ENCODE measurements at places on chromosomes 1 and 21.

- no peak for DNase-seq
Measured at GRCh38 chr1:85411567-85412305, 53.2 kb downstream of the DDAH1 start.

DNA sequence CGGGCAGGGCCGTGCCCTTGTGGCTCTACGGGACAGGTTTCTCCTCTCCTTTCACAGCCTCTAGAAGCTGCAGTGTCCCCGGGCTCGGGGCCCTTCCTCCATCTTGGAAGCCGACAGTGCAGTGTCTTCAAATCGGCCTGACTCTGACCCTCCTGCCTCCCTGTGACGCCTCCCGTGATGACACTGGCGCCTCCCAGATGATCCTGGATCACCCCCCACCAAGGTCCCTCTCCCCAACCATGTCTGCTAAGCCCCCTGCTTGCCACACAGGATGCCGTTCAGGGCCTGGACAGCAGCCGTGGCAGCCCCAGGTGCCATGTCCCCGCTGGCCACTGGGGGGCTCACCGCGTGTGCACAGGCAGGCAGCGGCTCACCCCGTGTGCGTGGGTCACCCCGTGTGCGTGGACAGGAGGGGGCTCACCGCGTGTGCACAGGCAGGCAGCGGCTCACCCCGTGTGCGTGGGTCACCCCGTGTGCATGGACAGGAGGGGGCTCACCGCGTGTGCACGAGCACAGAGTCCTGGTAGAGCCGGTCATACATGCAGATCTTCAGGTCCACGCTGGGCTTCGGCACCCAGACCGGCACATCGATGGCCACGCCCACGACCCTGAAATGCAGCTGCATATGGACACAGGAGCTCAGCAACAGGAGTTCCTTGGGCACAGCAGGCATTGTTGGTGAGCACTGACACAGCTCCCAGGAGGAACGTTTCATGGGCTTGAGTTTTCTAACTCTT lies 24.9 kb upstream of the TMEM52 start:
- peak; percentile 47 for DNase-seq

- no peak for DNase-seq
Measured at GRCh38 chr1:164560556-164560955, 1.6 kb downstream of the PBX1 start.

- DNase-seq: no peak
Measured at GRCh38 chr1:91706140-91706957, 179.6 kb downstream of the TGFBR3 start.

- DNase-seq: no peak
Measured at GRCh38 chr1:7388488-7389185, 382.5 kb upstream of the VAMP3 start.

- no peak for DNase-seq
Measured at GRCh38 chr1:220438741-220439140, 89.2 kb upstream of the MARK1 start.

DNA sequence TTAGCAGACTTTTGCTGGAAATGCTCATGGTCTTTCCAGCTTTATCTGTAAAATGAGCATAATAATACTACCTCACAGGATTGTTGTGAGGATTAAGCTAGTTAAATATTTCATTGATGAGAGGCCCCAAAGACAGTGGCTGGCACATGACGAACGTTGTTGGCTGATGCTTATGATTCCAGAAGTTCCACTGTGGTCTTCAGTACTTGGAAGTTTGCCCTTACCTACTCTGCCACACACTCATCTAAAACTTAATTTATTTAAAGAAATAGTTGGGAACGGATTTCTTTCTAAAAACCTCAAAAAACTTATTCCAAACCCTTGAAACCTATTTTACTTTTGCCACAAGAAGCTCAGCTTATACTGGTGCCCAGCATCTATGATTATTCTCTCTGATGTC lies 170.7 kb downstream of the DHRS3 start:
- DNase-seq: no peak

DNA sequence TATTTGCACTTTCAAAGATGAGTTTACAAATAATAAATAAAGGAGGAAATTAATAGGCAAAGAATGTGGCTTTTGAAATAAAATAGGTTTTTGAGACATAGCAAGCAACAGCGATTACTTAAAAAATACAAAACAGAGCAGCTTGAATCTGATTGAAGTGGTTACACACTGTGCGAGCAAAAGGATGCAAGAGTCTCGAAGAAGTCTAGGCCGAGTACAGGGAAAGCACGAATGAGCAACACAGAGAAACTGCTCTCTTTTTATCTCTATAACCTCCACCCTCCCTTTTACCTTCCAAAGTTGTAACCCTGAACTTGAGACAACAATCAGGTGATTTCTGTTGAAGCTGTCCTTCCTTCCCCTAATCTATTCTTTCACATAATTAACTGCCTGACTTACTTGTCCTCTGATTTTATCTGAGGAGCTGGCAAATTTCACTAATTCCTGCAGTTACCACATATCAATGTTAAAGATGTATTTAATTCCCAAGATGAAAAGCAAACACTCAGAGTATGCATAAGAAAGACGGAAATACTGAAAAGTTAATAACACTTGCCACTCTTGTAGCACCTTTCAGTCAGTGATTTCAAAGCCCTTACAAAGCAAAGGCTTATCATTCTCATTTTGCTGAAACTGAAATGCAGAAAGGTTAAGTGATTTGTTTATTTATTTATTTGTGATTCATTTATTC lies 1030.1 kb downstream of the ADGRL2 start:
- DNase-seq: no peak

- no peak for DNase-seq
Measured at GRCh38 chr1:74199504-74199903, 1.5 kb downstream of the FPGT start.

- DNase-seq: no peak
Measured at GRCh38 chr1:12460121-12460520, 157.9 kb downstream of the DHRS3 start.

DNA sequence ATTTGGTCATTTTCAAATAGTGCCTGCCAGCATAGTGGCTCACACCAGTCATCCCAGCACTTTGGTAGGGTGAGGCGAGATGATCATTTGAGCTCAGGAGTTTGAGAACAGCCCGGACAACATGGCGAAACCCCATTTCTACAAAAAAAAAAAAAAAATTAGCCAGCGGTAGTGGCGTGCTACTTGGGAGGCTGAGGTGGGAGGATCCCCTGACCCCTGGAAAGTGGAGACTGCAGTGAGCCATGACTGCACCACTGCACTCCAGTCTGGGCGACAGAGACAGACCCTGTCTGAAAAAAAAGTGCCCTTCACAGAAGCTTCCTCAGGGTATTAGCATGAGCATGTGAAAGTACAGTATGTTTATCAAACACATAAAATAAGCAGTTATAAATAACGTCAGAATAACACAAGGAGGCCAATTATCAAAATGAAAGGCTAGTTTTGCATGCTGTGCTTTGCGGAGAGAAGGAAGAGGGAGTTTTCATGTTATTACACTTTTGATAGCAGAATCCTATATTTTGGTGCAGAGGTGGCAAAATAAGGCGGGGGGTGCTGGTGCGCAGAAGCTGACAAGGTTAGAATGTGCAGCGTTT lies 781 bp upstream of the METTL13 start:
- DNase-seq: no peak

DNA sequence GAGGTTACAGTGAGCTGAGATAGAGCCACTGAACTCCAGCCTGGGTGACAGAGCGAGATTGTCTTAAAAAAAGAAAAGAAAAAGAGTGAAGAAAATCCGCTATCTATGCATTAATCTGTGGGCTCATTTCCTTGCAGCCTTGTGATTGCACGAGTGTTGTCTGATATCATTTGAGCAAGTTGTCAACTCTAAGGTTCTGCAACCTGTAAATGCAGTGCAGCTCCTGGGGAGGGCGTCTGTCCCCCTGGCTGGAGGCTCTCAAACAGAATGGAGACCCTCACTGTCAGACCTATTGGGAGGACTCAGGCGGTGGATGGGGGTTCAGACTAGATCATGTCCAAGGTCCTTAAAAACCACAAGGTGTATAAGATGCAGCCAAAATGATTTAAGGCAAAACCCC lies 6.2 kb downstream of the CORT start:
- DNase-seq: no peak

DNA sequence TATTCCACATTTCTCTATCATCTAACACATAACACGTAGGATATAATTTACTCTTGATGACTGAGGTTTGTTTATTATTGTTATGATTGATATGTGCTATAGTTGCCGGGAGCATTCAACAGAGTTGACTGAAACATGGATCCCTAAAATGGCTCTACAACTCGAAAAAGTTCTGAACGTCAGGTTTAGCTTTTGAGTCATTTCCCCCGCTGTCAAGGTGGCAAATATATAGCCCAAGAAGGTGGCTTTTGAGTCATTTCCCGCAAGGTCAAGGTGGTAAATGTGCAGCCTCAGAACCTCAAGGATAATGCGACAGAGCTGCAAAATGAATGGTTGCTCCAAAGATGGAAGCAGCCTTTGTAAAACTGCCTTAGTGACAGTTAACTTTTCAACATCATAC lies 104.0 kb downstream of the NIBAN1 start:
- DNase-seq: no peak

DNA sequence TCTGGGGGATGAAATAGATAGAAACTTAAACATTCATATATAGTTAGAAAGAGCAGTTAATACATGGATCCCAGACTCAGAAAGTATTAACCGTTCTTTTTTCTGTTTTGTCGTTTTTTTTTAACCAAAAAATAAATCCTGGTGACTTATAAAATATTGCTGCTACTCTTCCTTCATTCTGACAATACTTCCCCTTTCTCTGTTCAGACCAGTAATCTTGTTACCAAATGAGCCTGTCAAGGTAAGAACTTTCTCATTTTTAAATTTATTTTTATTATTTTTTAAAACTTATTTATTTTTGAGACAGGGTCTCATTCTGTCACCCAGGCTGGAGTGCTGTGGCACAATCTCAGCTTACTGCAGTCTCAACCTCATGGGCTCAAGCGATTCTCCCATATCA lies 13.7 kb downstream of the PTPN22 start:
- DNase-seq: no peak

- DNase-seq: peak; percentile 42
Measured at GRCh38 chr1:209805875-209806760, at the start of gene IRF6. Gene IRF6, minus strand, starts transcription at chr1:209806142. Its CDS starts 4,729 bp downstream, at chr1:209801413.

GRCh38 chr21:36587388-36587787 lies 107.5 kb upstream of the CLDN14 start:
- DNase-seq: no peak

- DNase-seq: peak; percentile 52
Measured at GRCh38 chr1:41241749-41242341, at the start of gene SCMH1. Gene SCMH1, minus strand, starts transcription at chr1:41242306. Its CDS starts 56,173 bp downstream, at chr1:41186133.

DNA sequence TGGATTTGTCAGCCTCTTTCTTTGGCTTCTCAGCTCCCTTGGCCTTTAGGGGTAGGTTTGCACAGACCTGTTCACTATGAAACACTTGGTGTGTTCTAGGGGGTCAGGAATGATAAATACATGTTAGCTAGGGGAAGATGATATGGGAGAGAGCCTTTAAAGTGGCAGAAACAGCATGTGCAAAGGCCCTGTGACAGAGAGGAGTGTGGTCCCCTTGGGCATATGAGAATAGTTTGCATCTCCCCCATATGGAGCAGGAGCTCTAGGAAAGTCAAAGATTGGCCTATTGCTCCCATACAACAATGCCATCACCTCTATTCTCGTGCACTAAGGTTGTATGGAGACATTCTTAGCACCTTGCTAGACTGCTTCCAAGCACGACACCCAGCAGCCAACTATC lies 10.7 kb upstream of the NTPCR start:
- DNase-seq: no peak

DNA sequence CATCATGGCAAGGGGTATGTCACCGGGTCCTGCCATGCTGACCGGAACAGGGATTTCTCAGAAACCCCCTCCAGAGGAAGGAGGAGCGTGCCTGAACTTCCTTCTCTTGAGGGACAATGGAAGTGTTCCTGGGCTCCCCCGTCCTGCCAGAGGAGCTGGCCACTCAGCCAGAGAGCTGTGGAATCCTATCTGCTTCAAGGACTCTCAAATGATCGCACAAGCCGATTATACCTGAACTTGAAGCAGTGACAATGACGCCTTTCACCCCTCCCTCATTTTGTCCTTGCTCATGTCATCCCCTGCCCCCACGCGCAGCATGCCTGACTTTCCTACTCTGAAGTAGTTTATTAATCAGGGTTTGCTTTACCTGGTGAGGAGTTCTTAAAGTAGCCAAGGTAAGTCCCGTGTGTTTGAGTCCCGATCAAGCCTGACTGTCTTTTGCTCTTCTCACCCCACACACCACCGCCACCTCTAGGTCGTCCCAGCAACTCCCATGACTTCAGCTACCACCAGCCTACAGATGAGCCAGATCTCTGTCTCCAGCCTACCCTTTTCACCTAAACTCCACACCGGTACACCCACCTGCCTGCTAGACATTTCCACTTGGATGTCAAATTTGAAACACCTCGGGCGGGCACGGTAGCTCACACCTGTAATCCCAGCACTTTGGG lies 25.0 kb upstream of the PRELP start:
- DNase-seq: no peak

DNA sequence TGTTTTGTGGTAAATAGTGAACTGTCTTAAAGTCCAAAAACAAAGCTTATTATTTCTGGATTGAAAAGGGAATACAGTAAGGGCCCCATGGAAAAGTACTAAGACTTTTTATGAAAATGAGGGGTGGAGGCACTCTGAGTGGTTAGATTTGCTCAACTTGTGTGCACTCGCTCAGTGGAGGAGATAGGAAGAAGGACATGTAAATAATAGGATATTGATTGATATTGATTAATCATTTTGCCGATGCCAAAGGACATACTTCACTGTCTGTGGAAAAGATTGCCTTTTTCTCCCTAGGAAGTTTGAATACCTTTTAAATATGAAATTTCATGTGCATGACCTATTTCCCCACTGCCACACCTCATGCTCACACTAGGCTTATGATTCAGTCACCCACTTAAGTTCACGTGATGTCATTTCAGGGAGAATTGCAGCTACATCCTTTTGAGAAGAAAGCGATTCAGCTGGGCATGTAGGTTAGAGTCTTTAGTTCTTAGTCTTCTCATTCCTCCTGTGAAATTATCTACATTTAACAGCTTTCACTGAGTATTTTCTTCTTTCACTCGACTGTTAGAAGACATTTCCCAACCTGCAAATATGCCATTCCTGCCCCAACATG lies 5.0 kb downstream of the MTR start:
- no peak for DNase-seq

DNA sequence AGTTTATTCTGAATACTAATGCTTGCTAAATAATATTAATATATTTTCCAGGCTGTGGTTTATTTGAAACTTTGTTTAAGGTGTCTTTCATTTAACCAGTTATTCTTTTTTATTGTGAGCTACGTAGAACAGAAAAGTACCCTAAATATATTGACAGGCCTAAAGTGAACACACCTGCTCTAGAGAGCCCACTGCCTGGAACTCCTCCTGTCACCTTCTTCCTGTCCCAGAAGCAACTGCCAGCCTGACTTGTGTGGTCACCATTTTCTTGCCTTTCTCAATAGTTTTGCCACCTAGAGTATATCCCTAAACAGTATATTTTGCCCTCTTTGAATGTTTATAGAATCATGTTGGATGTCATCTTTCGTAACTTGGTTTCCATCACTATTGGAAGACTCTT lies 48.5 kb downstream of the SCCPDH start:
- DNase-seq: no peak

DNA sequence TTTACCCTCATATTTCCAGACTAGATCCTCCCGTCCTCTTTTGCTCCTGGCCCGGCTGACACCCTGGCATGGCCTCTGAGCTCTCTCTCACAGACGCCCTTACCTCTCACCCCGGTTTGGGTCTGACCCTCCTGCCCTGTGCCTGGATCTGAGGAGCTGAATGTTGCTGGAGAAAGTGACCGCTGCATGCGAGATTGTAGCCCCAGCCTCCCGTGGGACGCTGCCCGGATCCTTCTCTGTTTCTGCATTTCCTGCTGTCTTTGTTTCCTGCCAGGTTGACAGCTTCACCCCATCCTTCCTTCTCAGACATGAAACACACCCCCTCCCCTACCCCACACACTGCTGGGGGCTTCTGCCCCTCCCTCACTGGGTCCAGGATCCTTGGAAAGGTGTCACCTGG lies 9.5 kb downstream of the FAM131C start:
- DNase-seq: no peak

GRCh38 chr1:173205146-173206051 lies 1.7 kb downstream of the TNFSF4 start:
- DNase-seq: peak; percentile 11
